ENCODE measurements at places on chromosomes 2 and 18.

- DNase-seq: no peak
Observed at GRCh38 chr18:63128237-63128974, 191.2 kb downstream of the BCL2 start.

DNA sequence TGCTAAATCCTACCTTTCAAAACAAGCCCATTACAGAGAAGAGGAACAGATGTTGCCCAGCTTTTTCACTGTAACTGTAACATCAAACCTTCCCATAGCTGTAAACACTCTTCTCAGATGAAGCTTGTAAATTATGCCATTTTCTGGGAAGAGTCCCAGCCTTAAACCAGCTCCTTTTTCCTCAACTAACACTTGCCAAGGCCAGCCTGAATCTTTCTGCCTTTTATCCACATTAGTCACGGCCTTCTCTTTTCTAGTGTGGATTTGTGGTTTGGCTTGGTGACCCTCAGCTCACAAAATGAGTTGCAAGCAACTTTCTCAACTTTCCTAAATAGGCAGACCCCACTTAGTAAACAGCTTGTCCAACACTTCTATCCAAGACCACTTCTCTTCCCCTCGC, 90.2 kb downstream of the CABLES1 start:
- DNase-seq: peak; percentile 97

- DNase-seq: no peak
Observed at GRCh38 chr18:7458884-7459283, 108.2 kb upstream of the PTPRM start.

GRCh38 chr2:18396329-18397010, 164.0 kb downstream of the RDH14 start:
- DNase-seq: no peak

DNA sequence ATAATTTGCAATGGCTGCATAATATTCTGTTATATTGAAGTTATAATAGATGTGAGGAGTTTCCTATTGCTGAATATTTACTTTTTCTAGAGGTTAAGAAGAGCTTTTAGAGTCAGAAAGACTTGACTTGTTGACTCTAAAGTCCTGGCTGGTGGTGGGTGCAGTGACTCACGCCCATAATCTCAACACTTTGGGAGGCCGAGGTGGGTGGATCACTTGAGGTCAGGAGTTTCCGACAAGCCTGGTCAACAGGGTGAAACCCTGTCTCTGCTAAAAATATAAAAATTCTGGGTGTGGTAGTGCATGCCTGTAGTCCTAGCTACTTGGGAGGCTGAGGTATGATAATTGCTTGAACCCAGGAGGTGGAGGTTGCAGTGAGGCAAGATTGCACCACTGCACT, 33.9 kb upstream of the ATIC start:
- no peak for DNase-seq

DNA sequence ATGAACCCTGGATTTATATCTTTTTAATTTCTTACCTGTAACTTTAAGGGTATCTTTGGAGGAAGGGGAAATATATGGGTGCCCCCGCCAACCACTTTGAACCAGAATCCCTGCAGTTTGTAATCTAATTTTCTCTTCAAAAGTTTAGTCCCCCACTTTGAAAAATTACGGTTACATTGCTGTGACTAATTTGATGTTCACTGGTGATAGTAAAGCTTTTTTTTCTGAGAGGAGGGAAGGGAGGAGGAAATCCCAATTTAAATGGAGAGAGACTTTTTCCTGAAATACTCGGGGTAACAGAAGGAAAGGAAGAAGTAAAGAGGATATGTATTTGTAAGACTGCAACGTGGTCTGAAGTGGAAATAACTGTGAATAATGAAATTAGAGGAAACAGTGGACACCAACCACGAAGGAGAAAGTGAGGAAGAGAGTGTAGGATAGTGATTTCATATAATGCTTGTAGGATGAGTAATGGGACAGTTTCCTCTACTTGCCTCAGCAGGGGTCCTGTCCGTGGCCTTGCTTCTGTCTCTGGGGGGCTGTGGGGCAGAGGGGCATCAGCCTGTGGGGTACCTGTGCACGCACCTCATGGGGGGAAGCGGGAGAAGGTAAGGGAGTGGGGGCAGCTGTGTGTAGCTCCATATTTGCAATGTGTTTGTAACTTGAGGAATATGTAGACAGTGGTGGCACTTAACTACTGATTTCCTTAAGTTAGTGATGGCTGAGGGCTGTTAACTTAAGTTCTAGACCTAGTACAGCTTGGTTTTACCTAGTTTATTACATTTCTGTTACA, 161.1 kb downstream of the LTBP1 start:
- DNase-seq: no peak

- no peak for DNase-seq
Observed at GRCh38 chr2:23685181-23685580, 241.7 kb downstream of the ATAD2B start.

DNA sequence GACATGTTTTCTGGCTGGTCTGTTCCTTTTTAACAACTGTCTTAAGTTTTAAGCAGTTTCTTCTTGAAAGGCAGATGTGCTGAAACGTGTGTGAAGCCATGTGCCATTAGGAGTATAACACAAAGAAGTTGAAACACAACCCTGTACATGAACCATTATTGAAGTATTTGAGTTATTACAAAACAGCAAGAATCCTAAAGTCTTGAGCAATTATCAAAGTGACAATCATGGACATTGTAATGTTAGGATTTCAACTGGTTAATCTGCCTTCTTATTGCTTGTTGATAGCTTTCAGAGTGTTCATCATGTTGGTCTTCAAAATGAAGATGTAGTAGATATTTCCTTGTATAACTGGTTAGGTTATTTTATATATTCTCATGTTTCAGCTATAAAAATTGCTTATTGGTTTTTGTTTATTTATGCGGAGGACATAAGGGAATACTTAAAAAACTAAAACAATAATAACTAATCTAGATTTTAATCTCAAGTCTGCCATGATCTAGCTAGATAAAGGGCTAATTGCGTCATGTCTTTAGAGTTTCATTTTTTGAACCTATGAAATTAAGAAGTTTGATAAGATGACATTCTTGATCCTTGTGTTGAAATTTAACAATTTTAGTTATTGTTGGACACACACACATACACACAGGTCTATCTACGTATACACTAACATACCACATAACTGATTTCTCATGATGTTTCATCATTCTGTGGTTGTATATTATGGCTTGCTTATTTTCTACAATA, 21.1 kb downstream of the PPP1R1C start:
- DNase-seq: no peak

GRCh38 chr18:48076461-48076860, 146.0 kb upstream of the SMAD2 start:
- no peak for DNase-seq

DNA sequence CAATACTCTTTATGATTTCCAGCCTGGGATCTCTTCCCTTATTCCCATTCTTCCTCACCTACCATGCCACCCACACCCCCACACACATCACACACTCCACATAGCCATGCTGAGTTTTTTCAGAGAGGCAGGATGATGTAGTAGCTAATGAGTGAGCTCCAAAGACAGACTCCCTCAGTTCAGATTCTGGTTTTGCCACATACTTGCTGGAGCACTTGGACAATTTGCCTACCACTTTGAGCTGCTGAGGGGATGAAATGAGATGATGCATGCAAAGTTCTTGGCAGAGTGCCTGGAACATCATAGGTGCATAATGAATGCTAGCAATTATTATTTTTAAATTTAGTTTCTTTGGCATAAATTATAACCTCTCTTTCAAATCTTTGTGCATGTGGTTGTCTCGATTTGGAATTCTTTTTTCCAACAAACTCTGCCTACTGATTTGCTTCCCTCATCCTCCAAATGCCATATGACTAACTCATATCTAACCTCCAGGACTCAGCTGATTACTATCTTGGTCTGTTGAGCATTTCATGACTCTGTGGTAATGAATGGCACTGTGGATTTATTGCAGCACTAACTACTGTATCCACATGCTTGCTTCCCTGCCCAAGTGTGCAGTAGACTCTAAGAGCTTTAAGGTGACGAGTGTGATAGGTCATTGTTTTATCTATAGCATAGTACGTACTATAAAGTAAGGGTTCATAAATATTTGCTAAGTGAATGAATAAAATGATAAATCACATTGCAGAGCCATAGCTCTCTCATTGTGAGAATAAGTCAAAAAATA, 99.1 kb downstream of the TACR1 start:
- peak; percentile 64 for DNase-seq

- DNase-seq: no peak
Observed at GRCh38 chr2:218432676-218433365, 13.9 kb downstream of the VIL1 start.

DNA sequence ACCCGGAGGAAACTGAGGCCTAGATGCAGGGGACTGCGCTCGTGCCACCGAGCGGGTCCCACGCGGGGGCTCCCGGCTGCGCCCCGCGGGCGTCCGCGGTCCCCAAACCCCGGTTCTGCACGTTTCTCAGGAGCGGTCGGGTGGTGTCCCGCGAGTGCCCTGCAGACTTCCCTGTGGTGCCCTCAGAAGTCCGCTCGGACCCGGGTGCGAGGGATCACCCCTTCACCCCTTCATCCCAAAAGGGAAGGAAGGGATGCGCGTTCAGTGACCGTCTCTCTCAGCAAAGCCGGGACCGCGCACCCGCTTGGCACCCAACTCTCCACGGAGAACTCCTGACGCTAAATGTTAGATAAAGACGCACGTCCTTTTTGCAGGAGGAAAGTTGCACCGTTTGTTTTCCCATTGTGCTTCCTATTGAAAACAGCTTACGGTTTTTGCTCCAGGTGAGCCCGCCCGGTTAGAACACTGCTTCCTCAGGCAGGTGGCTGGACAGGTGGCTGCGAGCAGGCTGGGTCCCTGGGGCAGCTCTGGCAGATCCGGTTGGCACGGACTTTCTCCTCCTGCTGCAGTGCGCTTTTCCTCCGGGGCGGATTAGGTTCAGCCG, 779 bp downstream of the DGKD start:
- no peak for DNase-seq

GRCh38 chr18:22475426-22476100, 57.8 kb upstream of the CTAGE1 start:
- no peak for DNase-seq

DNA sequence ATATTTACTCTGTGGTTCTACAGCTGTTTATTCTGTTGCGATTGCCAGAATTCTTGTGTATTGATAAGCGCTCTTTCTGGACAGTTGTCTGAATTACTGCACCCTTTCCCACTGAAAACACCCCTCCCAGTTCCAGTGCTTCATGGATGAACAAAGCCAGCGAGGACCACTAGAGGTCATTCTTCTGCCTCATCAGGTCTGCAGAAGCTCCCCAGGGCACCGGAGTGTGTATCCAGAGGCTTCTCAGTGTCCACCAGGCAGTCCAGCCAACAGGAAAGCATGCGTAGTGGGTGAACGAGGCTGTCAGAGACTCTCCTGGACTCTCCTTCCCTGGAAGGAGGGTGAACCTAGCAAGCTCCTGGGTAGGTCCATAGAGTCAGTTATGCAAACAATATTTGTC, 40.6 kb upstream of the INHBB start:
- DNase-seq: no peak

GRCh38 chr2:68861330-68861729, 9.9 kb downstream of the BMP10 start:
- DNase-seq: no peak

- no peak for DNase-seq
Observed at GRCh38 chr2:236603361-236604015, 33.9 kb downstream of the ACKR3 start.

GRCh38 chr2:162308747-162309503, 9.6 kb downstream of the IFIH1 start:
- DNase-seq: no peak

- no peak for DNase-seq
Observed at GRCh38 chr2:83567551-83567950, 891.5 kb downstream of the SUCLG1 start.

DNA sequence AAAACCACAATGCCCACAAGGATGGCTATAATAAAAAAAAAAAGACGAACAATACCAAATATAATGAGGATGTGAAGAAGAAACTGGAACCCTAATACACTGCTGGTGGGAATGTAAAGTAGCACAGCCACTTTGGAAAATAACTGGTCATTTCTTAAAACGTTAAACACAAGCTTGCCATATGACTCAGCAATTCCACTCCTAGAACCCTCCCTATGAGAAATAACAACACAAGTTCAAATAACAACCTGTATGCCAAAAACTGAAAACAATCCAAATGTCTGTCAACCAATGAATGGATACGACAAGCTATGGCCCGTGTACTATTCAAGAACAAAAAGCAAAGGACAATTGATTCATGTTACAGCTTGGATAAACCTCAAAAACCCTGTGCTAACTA, 7.0 kb upstream of the ALPK2 start:
- peak; percentile 70 for DNase-seq

DNA sequence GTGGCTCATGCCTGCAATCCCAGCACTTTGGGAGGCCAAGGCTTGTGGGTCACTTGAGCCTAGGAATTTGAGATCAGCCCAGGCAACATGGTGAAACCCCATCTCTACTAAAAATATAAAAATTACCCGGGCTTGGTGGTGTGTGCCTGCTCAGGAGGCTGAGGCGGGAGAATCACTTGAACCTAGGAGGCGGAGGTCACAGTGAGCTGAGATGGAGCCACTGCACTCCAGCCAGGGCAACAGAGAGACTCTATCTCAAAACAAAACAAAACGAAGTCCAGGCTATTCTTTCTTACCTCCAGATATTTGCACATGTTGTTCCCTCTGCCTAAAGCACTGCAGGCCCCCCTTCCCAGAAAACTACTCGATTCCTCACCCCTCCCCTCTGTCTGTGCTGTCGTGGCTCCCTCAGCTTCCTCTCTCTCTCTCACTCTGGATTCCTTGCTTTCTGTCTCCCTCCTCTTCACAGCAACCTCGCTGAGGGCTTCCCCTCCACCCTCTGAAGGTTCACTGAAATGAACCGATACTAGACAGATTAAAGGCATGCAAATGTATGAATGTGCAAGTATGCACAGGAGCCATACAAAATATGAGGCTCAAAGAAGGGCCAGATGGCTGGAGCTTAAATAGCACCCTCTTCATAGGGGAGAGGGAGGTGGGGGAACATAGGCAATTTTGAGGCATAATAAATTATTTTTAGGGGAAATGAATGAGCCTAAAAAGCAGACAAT, 18.5 kb downstream of the TMEM177 start:
- no peak for DNase-seq

GRCh38 chr2:69796174-69796573, 33.3 kb upstream of the GMCL1 start:
- DNase-seq: no peak

DNA sequence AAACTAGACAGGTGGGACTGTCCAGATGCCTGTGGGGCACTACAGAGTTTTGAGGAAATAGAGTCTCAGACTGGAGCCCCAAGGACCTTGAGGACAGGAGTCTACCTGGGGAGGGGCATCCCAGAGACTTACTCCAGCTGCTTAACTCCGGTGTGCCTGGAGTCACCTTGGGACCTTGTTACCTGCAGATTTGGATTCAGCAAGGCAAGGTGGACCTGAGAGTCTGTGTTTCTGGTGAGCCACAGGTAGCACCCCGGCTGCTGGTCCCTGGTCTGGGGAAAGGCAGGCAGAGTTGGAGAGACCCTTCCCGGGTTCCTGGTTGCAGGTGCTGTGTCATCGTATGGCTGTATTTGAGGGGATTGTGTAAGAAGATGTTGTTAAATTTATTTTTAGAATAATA, 102.4 kb downstream of the AGAP1 start:
- no peak for DNase-seq

- DNase-seq: no peak
Observed at GRCh38 chr2:109079590-109079989, 49.4 kb upstream of the SH3RF3 start.

GRCh38 chr2:96664366-96664925, 21.9 kb downstream of the FER1L5 start:
- DNase-seq: no peak

- DNase-seq: no peak
Observed at GRCh38 chr2:68040078-68040477, 22.7 kb downstream of the C1D start.

GRCh38 chr2:110650346-110650745, 27.5 kb downstream of the BUB1 start:
- DNase-seq: no peak

GRCh38 chr18:39611381-39612100, 2045.9 kb upstream of the CELF4 start:
- DNase-seq: peak; percentile 23
